ENCODE measurements at places on chromosomes 2 and 18.

DNA sequence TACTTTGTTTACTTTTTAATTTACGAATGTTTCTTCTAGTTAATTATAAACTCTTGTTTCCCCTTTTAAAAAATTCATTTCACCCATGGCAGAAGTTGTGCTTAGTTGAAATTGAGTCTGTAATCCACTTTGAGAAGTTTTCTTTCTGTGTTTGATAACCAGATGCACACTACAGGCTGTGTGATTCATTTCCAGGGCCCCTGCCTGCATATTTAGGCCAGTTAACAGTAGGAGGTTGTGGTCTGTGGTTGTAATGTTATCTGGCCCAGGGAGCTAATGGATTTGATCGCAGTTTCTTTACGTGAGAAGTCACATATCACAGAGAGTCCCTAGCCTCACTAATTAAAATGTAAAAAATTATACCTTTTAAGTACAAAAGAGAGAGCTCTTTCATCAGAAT lies 3.3 kb downstream of the CDH7 start:
- DNase-seq, result no peak

- DNase-seq, result no peak
Observed at GRCh38 chr2:42652086-42652485, 83.7 kb downstream of the MTA3 start.

- peak; percentile 63 for DNase-seq
Observed at GRCh38 chr2:238653431-238654109, 194.3 kb upstream of the TWIST2 start.

GRCh38 chr2:143584936-143585335 lies 455.7 kb downstream of the ARHGAP15 start:
- no peak for DNase-seq

DNA sequence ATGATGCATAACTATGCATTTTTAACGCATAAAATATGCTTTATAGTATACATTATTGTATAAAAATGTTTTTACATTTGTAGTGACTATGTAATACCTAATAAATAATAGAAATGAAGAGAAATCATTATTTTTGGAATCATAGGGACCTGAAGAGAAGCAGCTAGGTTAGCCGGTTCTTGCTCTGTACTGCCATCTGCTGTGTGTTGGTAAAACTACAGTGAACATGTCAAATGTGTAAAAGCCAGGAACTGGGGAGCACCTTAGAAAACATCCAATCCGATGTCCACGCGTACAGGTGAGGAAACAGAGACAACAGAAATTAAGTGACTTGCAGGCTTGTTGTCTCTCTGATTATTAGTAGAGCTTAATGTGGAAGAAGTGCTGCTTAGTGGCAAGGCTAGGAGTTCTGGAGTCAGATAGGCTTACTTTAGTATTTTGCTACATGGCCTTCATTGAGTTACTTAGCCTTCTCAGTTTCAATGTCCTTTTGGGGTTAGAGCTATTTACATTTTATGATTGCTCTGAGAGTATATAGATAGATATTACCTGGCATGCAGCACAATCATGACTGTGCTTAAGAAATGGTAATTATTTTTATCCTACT lies 386.5 kb downstream of the DLGAP1 start:
- DNase-seq, result peak; percentile 47

DNA sequence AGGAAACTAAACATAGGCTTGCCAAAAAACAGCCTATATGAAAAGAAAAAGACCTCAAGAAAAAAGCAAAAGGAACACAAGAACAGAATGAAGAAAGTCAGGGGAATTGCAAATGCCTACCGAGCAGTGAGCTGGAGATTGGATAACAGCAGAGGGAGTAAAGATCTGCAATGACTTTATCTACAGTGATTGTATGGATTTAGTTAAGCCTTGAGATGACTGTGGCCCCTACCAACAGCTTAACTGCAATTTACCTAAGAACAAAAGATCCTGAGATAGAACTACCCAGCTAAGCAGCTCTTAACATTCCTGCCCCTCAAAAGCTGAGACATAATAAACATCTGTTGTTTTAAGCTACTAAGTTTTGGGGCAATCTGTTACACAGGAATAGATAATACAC lies 20.5 kb downstream of the LNPK start:
- no peak for DNase-seq

DNA sequence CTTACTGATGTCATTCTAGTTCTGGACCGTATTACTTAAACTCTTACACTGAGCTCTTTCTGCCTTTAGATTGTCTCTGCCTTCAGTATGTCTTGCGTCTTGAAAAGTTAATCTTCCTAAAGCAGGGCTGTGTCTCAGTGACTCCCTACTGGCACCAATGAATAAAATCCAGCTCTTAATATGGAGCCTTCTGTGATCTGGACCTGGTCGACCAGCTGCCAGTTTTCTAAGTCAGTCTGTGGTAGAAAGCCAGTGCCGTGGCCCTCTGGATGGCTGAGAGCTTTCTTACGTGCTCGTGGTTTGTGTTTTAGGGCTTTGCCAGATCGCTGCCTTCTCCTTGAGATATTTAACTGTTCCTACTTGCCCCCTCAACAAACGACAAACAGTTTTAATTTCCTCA lies 26.8 kb downstream of the ZNF407 start:
- no peak for DNase-seq

GRCh38 chr2:11582862-11583752 lies 49.3 kb downstream of the GREB1 start:
- DNase-seq, result peak; percentile 88

Data from ELF-1 (cell line).